C1 segment of cervical spinal cord (tissue), 14 donors: ENCODE measurements at places on chromosomes 3 and 15.

DNA sequence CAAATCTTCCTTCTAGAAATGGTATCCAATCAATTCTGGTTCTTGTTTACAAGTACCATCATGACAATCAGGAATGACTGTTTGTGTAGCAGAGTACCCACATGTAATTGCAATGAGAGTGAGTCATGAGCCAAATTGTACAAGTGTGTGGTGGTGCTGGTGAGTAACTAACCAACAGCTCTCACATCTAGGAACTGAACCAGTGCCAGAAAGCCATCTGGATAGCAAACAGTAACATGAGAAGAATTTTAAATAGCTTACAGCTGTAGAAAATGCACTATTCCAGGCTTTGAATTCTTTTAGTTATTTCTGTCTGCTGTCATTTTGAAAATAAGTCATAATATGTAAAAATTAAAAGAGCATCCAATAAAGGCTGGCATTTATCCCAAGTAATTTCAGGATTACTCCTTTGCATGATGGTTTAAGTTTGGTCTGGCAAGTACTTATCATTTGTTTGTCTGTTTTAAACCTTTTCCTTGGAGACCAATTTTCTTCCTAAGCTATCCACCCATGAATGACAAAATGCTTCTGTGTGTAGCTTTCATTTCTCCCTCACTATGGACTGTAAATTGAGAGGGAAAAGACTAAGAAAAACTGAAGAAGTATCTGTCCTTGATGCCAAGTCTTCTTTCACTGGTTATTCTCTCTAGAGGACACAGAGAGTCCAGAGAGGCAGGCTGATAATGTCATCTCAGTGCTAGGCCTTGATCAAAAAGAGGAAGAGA, 60.0 kb downstream of the PIK3CB start:
- peak; percentile 14 for DNase-seq

- DNase-seq: no peak
Measured at GRCh38 chr3:42653303-42653559, 266 bp upstream of the ZBTB47 start.

- DNase-seq: no peak
Measured at GRCh38 chr15:69613182-69613581, 160.6 kb downstream of the RPLP1 start.

DNA sequence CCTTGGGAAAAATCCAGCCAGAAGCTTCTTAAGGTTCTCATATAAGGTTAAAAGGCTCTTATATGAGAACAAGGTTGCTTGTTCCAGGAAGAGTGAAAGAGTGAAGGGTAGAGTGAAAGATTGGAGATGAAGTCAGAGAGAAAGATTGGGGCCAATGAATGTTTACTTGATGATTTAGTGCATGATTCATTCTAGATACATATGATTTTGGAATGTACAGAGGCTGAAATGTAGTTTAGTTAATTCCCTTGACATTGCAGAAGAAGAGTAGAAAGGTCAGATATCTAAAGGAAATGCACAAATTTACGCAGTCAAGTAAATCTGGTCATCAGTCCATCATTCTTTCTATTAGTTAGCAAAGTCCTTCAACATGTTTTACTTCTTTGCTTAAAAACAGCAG, 619.8 kb upstream of the ZNF717 start:
- DNase-seq: no peak

DNA sequence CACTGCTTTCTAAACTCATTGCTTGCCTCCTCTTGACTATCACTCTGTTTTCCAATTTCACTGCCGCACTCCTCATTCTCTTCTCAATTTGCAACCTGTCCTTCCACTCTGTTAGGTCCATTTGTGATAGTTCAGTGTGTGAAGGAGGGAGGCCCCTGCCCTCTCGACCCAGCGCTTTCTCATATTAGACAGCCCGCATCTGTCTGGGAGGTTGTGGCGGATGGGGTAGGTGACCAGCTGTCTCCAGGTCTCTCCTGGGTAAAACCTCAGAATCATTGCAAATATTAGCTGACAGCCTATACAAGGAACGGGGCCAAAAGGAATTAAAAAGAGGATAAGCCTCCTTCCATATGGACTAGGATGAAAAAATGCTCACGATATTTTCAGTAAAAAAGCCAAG, 358.3 kb downstream of the SHQ1 start:
- DNase-seq: no peak

DNA sequence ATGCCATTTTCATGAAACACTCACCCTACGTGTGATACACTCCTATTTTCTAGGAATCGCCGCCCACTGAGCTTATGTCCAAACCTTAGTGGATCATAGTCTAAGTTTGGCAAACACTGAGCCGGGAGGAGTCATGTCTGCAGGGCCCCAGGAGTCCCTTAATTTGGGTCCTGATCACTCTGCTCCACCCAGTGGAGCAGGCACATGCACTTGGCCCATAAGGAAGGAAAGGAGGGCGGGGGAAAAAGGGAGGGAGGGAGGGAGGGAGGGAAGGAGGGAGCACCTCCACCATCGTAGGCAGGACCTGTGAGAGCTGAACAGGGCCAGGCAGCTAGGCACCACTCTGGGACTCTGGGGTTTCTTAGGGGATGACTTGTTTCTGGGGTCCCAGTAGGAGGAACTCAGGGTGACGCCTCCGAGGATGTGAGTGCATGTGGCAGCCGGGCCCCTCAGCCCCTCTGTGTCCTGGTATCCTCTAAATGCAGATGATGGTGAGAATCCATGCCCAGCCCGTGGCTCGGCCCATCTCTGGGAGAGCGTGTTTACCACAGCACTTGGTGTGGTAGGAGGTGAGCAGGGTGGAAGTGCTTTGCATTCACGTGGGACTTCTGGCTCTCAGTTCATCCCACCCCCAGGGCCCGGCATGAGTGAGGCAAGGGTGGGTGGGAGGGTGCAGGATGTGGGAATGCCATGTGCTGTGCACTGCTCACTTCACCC, 109.4 kb downstream of the KLF13 start:
- DNase-seq: no peak

DNA sequence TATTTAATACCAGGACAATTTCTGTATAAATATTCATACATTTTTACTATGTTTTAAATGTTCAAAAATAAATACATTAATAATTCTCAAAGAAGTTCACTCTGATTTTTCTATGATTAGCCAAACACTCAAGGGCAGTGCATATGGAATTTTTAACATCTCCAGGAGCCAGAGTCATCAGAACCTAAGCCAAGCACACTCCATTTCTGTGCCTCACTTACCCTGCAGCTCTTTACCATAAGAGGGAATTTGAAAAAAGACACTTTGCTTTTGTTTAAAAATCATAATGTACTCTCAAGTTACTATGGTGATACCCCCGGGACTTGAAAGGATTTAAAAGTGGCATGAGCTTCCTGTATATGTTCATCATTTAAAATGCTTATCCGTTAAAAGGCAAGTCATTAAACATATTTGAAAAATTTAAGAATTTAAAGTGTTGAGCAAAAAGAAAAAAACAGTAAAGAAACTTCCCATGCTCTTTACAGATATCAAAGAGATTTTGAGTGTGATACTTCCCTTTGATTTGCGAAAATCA, 747.4 kb upstream of the NECTIN3 start:
- no peak for DNase-seq

DNA sequence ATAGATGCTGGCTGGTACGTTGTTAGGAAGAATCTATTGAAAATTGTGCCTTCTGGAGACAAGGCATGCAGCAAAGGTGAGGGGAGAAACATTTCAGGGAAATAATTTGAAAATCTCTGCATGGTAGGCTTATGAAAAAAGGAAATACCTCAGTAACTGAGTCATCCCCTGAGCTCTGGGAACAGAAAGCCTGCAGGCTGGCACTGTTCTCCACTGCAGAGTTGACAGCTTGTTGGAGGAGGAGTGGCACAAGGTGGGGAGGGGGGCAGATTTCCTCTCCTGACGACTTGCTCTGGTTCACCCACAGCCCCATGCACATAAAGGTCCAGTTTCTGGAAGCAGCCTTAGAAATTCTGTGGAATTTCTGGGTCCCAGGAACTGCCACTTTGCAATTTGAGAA, 179.4 kb downstream of the ABHD5 start:
- DNase-seq: no peak

- DNase-seq: no peak
Measured at GRCh38 chr3:43190670-43191069, 84.8 kb upstream of the POMGNT2 start.

DNA sequence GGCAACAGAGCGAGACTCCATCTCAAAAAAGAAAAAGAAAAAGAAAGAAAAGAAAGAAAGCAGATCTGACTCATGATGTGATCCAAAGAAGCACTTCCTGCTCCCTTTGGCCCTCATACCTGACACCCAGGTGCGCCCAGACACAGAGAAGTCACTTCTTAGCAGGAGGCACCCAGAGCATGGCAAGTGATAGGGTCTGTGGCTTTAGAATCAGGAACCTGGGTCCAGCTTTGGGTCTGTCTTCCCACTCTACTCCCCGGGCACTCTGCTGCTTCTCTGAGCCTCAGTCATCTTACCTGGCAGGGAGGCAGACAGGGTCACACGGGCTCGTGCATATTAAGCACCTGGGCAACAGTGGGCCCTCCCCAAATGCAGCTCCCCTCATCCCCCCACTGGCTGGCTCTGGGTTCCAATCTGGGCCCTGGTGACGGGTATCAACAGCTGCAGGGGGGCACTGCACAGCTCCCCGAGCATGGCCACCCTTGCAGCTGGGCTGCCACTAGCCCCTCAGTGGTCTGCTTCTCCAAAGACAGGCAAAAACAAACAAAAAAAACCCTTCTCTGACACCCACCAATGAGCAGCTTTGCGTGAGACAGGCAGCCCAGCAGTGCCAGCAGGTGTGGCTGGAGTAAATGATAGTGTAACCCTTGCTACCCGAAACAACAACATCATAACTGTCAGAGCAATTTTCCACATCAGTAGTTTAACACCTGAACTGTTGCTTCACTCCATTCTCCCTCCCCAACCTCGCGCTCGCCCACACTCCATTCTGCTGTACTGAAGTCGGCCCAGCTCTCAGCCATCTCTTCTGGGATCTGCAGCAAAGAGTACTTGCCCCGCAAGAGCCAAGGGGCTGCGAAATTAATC, 99.8 kb downstream of the MEGF11 start:
- DNase-seq: no peak

DNA sequence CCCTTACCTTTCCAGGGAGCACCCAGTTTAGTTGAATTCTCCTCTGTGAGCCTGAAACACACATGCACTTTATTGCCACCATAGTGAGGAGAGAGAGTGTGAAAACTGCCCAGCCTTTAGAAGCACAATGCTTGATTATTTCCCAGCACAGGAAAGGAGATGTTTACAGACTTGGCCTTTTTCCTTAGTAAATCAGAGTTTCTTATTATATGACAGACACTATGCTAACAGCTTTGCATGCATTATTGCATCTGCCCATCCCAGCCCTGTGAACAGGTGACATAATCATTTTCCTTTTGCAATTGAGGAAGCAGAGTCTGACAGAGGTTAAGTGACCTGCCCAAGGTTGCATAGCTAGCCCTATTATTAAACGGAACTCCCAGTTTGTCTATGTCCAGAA, 36.5 kb downstream of the CAPN3 start:
- DNase-seq: no peak

GRCh38 chr15:96352604-96353405, 22.3 kb downstream of the NR2F2 start:
- DNase-seq: no peak

- DNase-seq: no peak
Measured at GRCh38 chr3:52068055-52068571, 11.7 kb upstream of the DUSP7 start.

DNA sequence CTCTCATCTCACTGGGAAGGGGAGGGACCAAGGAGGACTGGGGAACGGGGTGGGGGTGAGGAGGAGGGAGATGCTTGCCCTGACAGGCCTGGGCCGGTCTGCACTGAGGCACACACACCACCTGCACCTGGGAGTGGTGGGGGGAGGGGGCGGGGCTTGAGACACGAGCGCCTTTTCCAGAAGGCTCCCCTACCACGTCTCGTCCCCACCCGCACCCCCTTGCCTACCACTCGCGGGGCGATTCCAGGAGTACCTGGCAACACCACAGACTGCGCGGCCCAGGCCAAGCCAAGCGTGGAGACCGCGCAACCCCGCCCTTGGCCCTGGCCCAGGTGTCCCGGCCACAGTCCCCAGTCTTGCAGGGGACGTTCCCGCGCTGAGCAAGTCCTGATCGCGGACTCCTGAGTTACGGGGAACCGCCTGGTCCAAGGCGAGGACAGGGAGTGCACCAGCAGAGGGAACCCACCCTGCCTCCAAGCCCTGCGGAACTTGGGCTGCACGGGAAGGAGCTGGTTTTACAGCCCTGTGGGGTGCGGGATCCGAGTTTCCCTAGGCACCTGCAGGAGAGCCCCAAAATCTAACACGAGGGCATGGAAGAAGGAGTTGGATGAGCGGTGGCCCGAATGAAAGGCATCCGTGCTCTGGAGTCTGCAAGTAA, 68.1 kb upstream of the SH3GL3 start:
- no peak for DNase-seq

GRCh38 chr3:112401617-112402016, 68.7 kb downstream of the CD200 start:
- no peak for DNase-seq

DNA sequence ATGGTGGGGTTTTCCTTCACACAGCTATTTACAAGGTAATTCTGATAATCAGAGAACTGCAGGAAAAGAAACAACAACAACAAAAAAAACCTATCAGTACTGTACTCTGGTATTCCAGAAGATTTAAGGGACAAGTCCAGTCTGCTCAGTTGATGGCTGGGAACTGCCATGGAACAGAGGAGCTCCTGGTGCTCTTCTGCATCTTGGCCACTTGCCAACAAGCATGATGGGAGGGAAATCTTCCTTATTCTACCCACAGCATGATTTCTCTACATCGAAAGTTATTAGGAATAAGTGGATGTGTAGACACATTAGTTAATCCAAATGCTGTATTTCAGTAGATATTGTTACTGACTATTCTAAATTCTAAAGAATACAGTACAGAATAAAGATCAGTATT, 51.7 kb downstream of the RASGRP1 start:
- DNase-seq: no peak

GRCh38 chr3:48897460-48898376, 964 bp downstream of the SLC25A20 start:
- no peak for DNase-seq

GRCh38 chr3:169668957-169669741, 5.6 kb upstream of the MECOM start:
- DNase-seq: no peak
